NCI-H1436 (cell line): ENCODE measurements at places on chromosomes 5 and 9.
A peak's percentile ranks its signal among the peaks of the same experiment; 100 is the strongest.

GRCh38 chr5:180990086-180990881 lies 1.6 kb downstream of the BTNL3 start:
- DNase-seq: no peak

GRCh38 chr9:93081081-93081529 lies 14.9 kb upstream of the CARD19 start:
- no peak for DNase-seq

GRCh38 chr5:389891-390622 lies 52.9 kb upstream of the EXOC3 start:
- DNase-seq: no peak

GRCh38 chr5:53003144-53003543 lies 14.0 kb downstream of the ITGA2 start:
- no peak for DNase-seq

- DNase-seq: peak; percentile 99
These were observed at the start of gene ANKHD1 for GRCh38 chr5:140401362-140402257. TSS of gene ANKHD1 (plus strand) at chr5:140401833. CDS start at chr5:140401968, 135 bp downstream.

DNA sequence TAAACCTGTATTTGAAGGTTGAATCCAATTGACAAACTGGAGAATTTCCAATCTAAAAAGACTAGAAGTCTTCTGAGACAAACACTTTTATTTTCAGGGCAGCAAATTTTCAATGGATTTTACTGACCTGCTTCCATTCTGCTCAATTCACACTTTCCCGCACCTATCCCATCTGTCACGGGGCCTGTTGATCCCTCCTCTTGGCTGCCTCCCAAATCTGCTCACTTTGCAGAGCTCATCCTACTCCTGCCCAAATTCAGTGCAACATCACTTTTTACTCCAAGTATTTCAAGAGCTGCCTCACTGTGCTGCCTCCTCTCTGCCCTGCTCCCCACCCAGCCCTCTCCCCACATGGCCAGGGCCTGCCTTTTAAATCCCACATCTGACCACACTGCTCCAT lies 35.1 kb downstream of the GOLM1 start:
- no peak for DNase-seq

- DNase-seq: no peak
These were observed 400.8 kb upstream of the PTGER4 start for GRCh38 chr5:40278881-40279280.

DNA sequence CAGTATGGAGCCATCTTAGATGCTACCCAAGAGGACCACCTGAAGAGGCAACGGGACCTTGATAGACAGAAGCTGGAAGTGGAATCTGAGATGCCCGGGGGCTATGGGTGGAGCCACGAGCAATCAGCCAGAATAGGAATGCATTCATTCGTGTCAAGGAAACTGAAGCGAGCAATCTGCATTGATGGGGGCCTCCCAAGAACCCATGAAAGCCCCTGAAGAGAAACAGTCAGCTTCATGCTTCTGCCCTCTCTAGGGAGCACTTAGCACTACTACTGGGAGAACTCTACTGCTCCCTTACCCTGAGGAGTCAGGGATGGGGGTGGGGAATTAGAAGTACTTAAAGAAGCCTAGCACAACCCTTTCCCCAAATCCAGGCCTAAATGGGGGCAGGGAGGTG lies 51.9 kb upstream of the TCERG1 start:
- DNase-seq: peak; percentile 3

DNA sequence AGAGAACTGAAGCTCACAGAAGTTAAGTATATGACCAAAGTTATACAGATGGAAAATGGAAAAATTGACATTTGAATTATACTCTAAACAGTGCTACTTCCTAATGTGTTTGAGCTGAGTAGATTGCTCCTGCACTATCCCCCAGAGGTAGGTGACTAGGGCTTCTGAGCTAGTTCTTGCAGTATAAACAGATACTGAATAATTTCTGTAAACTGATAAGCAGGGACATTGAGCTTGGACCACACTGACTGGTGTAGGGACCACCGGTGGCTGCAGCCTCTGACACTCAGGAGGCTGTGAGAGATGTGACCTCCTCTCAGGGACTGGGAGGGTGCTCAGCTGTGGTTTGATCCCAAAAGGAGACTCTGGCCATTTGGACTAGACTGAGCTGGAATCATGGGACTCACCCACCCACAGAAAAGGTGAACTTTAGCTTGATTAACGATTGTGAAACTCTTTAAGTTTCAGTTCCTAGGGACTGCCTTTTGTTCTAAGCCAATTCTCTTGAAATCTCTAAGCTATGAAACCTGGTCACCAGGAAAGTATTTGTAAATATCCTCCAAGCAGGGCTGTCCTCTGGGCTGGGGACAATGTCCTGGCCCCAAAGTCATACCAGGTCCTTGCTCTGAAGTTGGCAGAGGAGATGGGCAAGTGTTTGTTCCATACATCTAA lies 291.5 kb downstream of the SEC61B start:
- DNase-seq: no peak

DNA sequence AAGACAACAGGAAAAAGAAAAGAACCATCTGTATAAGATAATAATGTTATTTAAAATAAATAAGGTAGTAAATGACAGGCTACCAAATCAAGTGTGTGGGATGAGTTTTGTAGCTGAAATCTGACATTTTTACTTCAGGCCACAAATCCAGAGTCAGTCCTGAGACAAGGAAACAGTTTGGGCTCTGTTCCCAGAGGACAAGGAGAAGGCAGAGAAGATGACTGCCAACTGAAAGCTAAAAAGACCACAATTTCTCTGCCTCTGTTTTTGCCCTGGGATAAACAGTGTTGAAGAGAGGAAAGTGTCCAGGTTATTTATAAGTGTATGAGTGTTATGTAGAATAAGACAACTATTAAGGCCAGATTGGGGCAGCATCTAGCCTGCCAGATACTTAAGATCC lies 180.5 kb downstream of the NFIB start:
- DNase-seq: no peak

DNA sequence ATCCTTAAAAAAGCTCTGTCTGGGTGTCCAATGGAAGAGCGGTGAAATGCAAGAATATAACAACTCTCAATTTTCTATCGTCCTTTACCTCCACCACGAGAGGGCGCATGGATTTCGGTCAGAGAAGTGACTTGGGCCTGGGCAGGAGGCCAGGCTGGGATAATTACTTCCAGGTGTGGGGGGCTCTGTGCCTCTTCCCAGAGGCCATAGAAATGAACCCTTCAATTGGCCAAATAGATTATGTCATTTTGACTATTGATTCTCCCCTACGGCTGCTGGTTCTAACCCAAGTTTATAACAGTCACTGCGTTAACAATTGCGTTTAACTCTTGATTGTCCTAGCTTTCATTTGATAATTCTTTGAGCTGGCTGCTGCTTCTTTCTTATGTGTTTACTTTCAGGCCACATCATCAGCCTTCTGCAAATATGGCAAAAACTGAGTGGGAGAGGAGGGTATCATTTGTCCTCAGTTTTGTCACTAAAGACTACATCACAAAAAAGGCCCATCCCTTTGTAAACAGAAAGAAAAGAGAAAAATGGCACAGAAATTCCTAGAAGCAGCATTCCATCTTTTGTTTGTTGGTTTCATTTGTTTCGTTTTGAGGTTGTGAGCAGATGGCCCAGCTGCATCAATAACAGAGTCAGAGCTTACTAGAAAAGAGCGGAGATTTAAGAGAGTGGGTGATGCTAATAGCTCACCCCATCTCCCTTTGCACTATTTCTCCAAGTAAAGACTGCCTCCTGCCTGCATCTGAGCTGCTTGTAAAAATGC lies 45.4 kb upstream of the ZFR start:
- peak; percentile 88 for DNase-seq
